ENCODE measurements at places on chromosomes 16 and 17.

GRCh38 chr17:7886227-7887037 is 2.2 kb upstream of the CHD3 start:
- DNase-seq: no peak

DNA sequence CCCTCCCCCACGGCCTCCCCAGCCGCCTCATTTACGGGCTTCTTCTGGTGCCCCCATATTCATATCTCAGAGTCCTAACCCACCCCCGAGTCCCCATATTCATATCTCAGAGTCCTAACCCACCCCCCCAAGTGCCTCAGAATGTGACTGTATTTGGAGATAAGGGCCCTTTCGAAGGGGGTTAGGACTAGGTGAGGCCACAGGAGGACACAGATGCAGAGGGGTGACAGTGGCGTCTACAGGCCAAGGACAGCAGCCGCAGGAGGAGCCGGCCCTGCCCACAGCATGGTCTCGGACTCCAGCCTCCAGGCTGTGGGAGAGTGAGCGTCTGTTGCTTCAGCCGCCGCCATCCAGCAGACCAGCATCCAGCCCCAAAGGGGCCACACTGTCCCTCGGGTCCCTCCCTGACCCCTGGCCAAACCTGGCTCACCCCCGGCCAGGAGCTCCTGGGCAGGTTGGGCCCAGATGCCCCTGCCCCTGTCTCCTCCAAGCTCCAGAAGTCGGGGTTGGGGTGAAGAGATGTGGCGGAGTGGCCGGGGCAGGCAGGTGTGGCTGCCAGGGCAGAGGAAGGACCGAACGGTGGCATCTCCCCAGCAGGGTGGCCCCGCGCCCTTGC is 25.5 kb downstream of the CACNA1H start:
- DNase-seq: no peak

DNA sequence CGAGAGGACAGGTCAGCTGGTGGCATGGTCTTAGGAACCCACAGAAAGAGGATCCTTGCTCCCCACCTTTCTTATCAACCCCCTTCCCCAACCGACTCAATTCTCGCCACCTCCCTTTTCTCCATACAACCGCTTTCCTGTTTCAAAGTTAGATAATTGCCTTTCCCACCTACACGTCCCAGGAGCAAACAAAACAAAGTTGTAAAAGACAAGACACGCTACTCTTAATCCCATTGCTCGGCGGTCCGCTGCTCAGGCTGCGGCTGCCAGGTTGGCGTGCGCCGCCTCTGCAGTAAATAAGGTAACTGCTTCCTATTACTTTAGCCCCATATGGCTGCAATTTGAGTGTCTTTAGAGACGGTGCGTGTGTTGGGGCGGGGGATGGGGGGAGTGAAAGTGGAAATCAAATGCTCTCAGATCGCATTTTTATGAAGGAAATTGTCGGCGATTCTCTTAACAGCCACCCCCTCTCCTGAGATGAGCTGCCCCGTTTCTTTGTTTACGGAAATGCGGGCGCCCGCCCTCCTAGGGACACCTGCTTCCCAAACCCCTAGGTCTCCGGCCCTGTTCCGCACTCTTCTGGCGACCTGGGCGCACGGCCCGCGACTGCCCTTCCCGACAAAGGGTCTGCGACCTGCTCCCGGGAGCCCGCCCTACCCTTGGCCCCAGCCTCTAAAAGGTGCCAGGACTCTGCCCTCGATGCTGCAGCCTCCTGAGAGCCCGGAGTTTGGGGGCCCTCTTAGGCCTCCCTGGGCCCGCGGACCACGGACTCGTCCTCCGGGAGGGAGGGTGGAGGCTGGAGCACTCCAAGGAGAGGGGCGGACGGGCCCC is 3.7 kb upstream of the CBX8 start:
- no peak for DNase-seq

- no peak for DNase-seq
Measured at GRCh38 chr16:82665025-82665424, 38.3 kb downstream of the CDH13 start.

DNA sequence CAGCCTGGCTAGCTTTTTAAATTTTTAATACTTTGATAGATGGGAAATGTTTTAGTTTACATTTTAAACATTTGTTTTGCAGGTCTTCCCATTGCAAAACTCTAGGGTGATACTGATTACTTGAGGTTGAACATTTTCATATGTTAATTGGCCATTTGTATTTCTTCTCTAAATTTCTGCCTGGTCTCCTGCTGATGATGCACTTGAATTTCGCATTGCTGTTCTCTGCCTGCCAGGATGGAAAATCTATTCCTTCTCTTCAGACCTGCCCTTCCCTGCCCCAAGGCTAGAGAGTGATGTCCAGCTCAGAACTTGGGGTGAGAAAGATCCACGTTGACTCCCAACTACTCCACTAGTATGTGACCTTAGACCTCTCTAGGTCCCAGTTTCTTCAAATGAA is 134.7 kb downstream of the PITPNC1 start:
- DNase-seq: no peak
